ENCODE measurements at places on chromosomes 6 and 20. TPM values are rescaled to one million over a fixed set of nuclear protein-coding genes. Genes with fewer than 3 reads are reported as not detected.

Gene TENT5A
- 8.0 TPM for total RNA-seq

Gene CST2
- total RNA-seq, result 0.50 TPM

DNA sequence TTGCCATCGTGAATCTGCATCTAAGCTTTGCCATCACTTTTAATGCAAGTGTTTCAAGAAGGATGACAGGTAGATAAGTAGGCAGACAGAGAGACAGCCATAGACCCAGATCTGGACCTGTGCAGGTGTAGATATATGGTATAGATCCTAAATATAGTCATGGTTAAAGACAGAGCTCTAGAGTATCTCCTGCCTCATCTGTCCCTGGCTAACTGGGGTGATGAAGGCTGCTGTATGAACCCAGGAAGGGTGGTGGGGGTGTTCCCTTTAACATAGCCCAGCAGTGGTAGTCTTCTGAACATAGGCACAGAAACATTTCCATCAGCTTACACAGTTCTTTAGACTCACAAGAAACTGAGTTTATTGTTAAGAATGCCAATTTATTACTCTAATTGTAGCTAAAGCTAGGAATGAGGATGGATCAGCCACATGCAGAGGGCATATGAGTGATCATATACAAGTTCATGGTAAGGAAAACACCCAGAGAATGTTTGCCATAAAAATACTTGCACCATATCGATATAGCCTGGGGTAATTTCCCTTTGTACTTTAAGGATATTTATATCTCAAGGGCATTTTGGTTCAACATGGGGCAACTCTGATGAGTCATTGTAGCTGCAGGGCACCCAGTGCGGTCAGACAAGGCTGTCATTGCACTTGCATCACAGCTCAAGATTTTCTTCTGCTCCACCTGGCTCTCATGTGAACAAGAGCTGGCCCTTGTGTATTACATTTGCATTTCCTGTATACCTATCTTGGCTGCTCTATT lies 587.2 kb downstream of the EPM2A start:
- no peak for DNase-seq

- DNase-seq, result no peak
Measured at GRCh38 chr6:107699697-107700325, 124.3 kb downstream of the SCML4 start.

GRCh38 chr20:51935003-51935358 lies 132.7 kb upstream of the SALL4 start:
- DNase-seq, result no peak

DNA sequence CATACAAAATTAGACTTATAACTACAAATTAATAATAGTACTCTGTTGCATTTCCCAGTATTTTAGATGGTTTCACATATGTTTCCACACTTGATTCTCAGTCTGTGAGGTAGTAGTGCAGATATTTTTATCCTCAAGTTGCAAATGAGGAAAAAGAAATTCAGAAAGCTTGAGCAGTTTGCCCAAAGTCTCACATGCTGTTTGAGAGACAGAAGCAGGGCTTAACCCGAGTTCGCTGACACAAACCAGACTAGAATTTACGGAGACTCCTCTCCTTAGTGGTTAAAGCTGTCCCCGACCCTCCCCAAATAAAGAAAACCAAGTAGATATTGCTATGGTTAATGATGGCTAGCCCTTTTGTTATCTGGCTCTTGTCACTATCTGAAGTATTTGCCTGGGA lies 126.2 kb downstream of the TIAM2 start:
- no peak for DNase-seq

Measured in right lobe of liver (tissue), 6 donors.